NCI-H1105 treated with DMSO at 0.1 percent for 48 hours (cell line): ENCODE measurements at places on chromosomes 3 and 15.

DNA sequence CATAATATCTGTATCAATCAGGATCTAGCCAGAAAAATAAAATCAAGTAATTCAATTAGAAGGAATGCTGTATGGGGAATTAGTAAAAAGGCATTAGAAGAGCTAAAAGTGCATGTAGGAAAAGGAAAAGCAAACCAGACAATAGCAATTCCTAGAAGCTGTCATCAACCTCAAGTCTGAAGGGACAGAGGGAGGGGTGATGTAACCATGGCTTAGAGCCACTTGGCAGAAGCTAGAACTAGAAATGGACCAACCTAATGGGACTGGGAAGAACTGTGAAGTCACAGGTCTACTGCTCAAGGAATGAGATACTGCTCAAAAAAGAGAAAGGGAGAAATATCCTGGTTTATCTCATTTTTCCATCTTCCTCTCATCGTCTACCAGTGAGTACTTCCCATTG is 590.7 kb upstream of the SGO1 start:
- DNase-seq: no peak

- DNase-seq: no peak
Measured at GRCh38 chr3:81838457-81838856, 77.0 kb upstream of the GBE1 start.

DNA sequence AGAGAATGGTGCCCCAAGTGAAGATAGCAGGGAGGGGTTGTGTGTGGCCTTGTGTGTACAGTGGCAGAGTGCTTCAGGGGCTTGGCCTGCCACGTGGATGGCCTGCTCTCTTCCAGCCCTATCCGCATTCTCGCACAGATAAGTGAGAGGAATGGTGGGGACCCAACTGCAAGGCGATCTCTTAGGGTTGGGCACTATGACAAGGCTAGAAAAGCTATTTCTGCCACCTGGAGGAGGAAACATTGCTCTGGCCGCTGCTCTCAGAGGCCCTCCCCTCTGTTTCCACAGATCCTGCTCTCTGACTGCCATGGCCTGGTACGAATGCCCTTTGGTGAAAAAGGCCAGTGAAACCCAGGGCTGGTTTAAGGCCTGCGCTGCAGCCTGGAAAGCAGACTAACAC is 20.6 kb downstream of the EEFSEC start:
- DNase-seq: no peak

DNA sequence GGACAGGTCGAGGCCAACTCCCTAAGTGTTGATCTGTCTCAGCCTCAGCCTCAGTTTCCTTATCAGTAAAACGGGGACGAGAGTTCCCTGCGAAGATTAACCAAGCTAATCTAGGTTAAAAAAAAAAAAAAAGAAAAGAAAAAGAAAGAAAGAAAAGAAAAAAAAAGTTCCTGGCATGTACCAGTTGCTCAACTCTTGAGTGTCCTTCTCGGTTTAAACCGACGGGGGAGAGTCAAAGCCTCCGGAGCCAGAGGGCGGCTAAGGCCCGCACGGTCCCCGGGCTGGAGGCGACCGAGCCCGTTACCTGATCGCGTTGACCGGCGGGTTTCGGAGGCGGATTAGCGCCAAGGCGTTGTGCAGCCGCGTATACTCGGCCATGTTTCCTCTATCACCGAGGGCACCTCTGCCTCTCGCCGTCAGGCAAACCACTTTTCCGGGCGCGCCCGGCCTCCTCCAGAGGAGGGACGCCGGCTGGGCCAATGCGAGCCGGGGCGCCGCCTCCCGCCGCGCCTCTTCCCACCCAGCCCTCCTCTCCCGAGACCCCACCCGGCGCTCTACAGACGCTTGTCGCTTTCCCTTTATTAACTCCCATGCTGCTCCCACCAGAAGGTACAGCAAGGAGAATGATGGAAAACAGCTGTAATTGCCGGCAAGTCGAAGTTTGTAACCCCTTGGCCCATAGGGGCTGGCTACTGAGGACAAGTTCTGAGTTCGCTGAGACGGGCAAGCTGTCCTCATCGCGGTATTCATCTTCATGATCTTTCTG is at the start of gene EHHADH:
Gene EHHADH, minus strand, starts transcription at position 405 of the 766 bp plus-strand sequence. Its CDS starts 27 bp downstream, at position 378.
- peak; percentile 92 for DNase-seq

DNA sequence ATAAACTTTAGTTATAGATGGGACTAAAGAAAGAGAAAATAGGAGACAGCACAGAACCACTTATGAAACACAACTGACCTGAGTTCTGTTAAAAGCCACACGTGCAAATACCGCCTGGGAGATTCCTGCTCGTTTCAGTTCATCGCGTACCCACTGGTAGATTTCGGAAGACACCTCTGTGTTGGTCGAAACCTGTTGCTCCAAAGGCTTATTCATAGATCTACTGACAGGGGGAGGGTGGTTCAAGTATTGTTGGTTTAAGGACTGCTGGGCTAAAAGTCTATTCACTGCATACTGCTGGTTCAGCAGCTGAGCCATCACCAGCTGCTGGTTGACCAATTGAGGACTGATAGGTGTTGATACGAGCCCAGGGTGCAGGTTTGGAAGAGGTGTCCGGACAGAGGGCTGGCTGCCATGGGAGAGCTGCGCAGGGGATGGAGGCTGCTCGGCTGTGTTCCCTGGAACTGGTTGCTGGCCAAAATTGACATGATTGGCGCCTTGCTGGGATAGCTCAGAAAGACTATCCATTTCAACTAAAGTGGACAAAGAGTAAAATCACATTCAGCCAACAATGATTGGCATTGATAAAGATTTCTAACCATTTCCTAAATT is 30.6 kb downstream of the SATB1 start:
- no peak for DNase-seq

- no peak for DNase-seq
Measured at GRCh38 chr15:88098361-88098760, 158.2 kb downstream of the NTRK3 start.

GRCh38 chr15:83899670-83900069 is 245.7 kb downstream of the ADAMTSL3 start:
- no peak for DNase-seq

DNA sequence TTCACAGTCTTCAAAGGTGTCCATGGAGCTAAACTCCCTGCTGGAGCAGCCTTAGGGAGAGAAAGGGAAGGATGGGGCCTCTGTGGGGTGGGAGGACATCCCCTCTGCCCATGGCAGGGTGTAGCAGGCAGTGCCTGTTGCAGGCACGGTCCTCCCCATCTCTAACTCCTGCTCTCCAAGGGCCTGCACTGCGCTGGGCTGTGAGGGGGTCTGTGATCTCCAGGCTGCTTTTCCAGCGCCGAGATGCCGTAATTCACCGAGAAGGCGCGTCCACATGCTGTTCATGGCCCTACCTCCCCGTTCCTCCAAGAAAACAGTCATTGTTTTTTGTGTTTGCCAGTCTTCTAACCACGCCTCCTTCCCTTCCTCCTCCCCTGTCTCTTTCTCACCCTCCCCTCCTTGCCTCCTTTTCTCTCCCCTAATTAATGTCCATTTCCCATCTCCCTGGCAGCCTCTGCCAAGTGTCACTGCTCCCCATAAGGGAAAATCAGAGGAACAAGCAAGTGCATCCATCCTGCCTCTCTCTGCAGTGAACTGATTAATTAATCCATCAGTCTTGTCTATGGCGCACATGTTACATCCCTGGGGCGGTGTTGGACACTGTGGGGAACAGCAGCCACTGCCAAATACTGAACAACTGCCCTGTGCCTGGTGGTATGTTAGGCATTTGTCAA is 17.7 kb upstream of the LAMP3 start:
- DNase-seq: no peak

GRCh38 chr3:9947025-9947995 is 4.9 kb downstream of the PRRT3 start:
- peak; percentile 52 for DNase-seq

- no peak for DNase-seq
Measured at GRCh38 chr3:102031834-102032233, 182.5 kb downstream of the NFKBIZ start.

GRCh38 chr15:47716516-47716915 is 789 bp upstream of the SEMA6D start:
- no peak for DNase-seq

- DNase-seq: no peak
Measured at GRCh38 chr3:110381992-110382391, 689.6 kb upstream of the NECTIN3 start.

DNA sequence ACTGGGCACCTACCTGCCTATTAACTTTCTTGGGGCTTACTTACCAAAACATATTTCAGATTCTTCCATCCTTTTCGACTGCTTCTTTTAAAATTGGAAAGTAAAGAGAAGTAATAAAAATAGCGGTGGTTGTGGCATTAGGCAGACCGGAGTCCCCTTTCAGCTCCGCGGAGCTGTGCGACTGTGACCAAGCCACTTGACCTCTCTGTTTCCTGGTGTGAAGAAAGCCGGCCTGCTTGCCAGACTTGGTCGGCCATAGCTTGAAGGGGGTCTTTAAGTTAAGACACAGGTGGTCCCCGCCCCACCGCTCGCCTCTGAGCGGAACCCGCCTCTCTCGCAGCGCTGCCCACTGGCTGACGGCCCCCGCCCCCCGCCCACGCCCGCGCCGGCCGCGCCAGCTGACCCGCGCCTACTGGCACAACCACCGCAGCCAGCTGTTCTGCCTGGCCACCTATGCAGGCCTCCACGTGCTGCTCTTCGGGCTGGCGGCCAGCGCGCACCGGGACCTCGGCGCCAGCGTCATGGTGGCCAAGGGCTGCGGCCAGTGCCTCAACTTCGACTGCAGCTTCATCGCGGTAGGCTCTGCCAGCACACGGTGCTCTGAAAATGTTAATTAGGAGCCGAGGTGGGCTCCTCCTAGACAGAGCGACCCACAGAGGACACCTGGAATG is 18.3 kb downstream of the NOX5 start:
- no peak for DNase-seq

DNA sequence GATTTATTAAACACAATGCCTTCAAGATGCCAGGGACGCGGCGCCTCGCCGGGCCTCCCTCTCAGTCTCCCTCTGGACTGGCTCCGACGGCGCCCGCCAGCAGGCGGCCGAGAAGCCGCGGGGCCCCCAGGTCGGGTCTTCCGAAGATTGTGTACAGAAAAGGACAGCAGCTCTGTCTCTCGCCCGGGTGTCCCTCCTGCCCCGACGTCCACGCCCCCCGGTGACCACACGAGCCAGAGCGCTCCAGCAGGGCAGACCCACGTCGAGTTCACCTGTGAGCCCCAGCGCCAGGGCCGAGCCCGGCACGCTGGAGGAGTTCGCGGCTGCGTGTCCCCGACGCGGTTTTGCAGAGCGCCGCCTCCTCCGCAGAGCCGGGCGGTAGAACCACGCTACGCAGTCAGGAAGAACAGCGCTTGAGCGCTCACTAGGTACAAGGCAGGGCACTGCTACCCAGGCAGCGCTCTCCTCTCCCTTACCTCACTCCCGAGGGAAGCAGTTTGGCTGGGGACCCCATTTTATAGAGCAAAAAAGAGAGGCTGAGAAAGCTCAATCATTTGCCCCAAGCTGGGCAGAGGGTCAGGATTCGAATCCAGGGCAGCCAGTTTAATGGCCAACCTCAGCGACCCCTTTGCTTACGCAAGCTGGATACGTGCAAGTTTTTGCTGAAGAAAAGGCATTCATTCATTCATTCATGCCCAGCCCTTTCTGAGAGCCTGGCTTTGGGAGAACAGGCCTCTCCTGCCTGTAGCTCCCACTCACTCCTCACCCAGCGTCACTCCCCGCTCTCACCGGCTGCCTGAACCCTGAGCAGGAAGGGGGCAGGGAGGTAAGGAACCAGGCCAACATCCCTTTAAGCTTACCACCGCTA is 3.0 kb upstream of the TLE3 start:
- DNase-seq: peak; percentile 91

- DNase-seq: no peak
Measured at GRCh38 chr3:146605106-146605505, at the start of gene PLSCR5. TSS of gene PLSCR5 (minus strand) at chr3:146605346. CDS start at chr3:146605212, 134 bp downstream.

GRCh38 chr3:139529662-139530061 is 9.9 kb downstream of the RBP1 start:
- no peak for DNase-seq

DNA sequence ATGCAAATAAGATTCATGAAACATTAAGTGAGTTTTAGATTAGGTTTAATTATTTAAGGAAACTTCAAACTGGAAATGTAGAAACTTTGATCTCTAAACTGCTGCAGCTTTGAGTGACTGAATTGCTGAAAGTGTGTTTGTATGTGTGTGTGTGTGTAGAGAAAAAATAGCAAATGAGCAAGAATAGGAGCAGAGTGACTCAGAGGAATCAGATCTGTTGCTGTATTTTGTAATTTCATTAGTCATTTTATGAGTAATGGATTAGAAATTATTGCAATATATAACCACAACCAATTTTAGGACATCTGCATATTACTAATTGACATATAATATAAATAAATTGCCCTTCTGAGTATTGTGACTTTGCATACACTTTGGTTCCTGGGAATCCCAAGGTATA is 52.8 kb upstream of the SLC9A9 start:
- DNase-seq: no peak

- no peak for DNase-seq
Measured at GRCh38 chr15:73571346-73571745, 61.8 kb downstream of the NPTN start.

- no peak for DNase-seq
Measured at GRCh38 chr15:48103647-48104046, 17.1 kb upstream of the SLC24A5 start.

DNA sequence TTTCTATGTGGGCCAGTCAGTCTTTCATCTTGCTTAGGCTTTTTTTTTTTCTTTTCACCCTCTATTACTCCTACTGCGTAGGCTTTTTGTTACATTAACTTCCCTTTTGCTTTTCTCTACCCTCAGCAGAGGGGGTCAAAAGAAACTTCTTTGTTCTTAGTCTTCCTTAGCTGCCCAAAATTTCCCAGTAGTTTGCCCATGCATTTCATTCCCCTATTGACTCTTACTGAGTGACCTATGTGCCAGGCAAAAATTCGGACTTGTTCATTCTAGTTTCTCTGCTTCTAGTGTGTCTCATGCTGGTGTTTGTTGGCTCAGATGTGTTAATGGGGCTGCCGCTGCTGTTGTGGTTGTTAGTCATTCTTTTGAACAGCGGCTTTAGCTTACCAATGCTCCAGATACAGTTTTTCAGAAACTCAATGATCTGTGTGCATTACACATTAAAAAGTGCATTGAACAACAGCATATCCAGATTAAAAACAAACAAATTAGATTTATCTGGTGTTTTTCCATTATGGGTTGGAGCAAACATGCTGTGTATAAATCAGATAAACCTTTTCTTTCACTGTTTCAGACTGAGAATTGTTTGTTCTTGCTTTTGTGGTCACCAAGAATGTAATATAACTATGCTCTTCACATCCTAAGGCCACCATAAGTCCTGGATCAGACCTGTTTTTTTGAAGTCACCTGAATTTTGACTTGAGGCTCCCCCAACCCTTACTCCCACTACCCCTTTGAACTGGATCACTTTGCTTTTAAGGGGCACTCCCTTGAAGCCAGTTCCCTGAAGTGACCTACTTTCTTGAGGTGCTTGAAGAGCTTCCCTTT is 43.1 kb downstream of the PDE8A start:
- DNase-seq: no peak

DNA sequence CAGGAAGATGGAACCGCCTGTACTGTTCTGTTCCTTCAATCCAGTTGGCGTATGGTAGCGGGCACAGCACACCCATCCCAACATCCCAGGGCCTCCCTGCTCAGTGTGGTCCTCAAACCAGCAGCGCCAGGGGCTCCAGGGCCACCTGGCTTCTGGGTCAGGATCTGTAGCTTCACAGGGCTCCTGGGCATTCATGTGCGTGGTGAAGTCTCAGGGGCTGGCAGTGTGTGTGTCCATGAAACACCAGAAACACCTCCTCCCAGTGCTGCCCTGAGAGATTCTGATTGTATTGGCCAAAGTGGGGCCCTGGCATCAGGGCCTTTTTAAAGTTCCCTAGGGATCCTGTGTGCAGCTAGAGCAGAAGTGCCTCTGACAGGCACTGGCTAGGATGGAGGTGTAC is 42.1 kb downstream of the ABTB1 start:
- no peak for DNase-seq

- DNase-seq: no peak
Measured at GRCh38 chr3:60154011-60154410, 1097.2 kb downstream of the FHIT start.
